Activated naive CD8-positive, alpha-beta T cell treated with anti-CD3 and anti-CD28 coated beads, Interleukin-2, amount 50 U/mL, for 16 hours (primary cell): ENCODE measurements at places on chromosomes 3 and 15.

DNA sequence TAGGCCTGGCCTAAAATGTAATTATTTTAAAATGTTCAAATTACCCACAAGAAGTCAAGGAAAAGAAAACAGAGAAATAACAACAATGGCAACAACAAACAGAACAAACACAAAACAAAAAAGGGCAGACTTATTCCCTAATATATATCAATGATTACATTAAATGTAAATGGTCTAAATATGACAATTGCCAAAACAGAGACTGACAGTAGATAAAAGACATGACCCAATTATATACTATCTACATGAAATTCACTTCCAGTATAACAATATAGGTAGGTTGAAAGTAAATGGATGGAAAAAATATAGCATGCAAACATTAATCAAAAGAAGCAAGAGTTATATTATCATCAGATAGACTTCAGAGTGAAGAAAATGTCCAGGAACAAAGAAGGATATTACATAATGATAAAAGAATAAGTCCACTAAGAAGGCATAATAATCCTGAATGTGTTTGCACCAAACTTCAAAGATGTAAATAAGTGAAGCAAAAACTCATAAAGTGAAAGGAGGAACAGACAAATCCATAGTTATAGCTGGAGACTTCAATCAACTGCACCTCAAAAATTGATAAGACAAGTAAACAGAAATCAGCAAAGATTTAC lies 6.5 kb downstream of the SEC22C start:
- no peak for DNase-seq

- no peak for DNase-seq
Observed at GRCh38 chr3:88996691-88997090, 110.7 kb upstream of the EPHA3 start.

DNA sequence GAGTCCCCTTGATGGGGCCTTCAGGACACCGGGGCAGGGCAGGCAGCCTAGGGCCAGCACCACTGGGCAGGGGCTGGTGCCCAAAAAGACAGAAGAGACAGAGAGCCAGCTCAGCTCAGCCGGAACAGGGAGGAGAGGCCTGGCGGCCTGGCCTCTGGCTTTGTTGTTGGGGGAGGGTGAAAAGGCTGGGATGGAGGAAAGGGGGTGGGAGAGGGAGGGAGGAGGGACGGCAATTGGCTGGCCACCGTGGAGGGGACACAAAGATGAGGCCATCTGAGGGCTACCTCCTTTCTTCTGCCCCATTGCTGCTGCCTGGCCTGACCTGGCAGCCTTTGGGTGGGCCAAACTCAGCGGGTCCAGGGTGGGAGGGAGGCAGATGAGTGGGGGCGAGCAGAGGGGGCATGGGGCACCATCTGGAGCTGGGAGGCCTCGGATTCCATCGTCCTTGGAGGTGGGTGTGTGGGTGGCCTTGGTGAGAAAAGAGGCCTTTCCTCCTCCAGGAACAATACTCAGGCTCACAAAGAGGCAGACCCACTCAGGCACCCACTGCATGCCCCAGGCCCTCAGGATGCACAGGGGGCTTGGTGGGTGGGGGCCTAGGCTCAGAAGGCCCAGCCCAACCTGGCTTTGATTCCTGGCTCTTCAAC lies 9.3 kb downstream of the EFCC1 start:
- DNase-seq, result no peak

GRCh38 chr3:5264896-5265770 lies 77.6 kb downstream of the EDEM1 start:
- no peak for DNase-seq

GRCh38 chr15:31305796-31306425 lies 20.7 kb upstream of the KLF13 start:
- DNase-seq, result no peak

GRCh38 chr15:53875139-53875538 lies 103.1 kb upstream of the UNC13C start:
- DNase-seq, result no peak

GRCh38 chr3:112123548-112123947 lies 9.5 kb downstream of the GCSAM start:
- DNase-seq, result no peak
